ENCODE measurements at places on chromosomes 12 and 14.

- DNase-seq, result no peak
Observed at GRCh38 chr14:64720131-64720576, 15.9 kb downstream of the PLEKHG3 start.

DNA sequence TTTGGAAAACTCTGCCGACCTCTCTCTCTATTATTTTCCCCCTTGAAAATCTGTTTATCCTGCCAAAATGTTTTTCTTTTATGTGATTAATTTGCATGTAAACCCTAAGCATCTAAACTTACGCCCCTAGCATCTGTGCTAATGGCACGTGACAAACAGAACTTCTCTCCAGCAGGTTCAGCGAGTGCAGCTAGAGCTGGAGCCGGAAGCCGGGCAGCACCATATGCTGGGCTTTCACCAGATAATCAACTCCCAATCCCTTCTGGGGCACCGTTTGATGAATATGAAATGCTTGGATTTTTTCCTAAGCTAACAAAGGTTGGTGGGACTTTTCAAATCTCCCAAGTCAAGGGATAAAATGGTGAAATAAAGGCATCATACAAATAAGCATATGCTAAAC is 667.5 kb upstream of the TMEM132C start:
- DNase-seq, result no peak

GRCh38 chr12:25959071-25959961 is 834 bp downstream of the RASSF8 start:
- DNase-seq, result no peak

DNA sequence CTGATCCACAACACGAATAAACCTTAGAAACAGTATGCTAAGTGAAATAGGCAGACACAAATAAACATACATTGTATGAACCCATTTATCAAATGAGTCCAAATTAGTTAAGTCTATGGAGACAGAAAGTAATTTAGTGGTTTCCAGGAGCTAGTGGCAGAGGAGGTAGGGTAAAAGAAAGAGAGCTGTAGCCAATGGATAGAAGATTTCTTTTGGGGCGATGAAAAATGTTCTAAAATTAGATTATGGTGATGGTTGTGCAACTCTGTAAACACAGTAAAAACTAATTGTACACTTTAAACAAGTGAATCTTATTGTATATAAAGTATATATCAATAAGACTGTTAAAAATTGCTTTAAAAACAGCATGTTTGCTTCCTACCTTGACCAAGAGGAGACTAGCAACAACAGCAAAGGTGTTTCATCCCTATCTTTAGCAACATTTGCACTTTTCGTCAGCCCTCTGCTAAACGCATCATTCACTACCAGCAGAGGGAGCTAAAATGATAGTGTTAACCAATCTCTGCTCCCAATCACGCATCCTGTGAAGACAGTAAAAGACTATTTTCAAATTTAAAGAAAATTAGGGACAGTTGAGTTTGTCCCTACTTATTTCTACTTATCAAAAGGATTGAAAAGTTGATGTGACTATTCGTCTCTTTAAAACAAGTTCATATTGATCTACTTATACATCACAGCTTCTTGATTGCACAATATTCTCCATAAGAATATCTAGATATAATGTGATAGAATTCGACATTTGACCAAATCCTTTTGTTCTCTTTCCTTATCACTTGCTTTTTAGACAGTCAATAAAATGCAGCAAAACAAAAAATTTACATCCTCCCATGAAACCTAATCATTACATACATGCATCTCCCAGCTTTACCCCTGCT is 24.0 kb upstream of the LGR5 start:
- peak; percentile 44 for DNase-seq

GRCh38 chr12:12990700-12991468 is 9.2 kb downstream of the HEBP1 start:
- DNase-seq, result no peak

DNA sequence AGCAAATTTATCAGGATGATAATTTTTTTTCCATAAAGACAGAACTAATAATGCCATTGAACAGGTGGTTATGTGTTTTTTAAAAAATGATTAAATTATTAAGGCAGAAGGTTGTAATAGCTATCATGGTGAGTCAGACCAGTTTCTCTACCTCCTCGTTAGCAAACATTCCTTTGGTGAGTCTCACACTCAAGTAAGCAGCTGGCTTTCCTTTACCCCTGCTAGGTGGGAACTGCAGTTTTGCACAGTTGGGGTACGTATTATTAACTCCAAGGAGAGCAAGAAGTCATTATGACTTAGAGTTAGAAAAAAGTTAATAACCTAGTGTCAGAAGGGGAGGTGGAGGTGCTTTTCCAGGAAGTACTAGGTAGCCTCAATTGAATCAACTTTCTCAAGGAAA is 165.3 kb downstream of the SNAPC1 start:
- no peak for DNase-seq

DNA sequence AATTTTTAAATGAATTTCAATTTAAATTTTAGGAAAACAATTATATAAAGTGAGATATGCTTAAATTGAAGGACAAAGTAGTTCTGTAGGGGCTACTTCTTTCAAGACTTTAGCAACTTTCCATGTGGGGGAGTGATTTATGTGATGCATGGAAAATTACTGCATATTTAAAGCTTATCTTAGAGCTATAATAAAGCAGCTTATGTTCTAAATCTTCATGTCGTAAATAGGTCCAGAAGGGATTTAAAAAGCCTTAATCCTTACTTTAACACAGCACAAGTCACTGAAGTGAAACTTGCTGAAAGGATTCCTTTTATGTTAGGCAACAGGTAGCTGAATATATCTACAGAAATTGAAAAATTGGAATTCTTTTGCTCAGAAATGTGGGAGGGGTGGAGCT is 340.4 kb downstream of the NAV3 start:
- DNase-seq, result no peak

GRCh38 chr12:93107514-93108312 is 178.6 kb upstream of the EEA1 start:
- no peak for DNase-seq

DNA sequence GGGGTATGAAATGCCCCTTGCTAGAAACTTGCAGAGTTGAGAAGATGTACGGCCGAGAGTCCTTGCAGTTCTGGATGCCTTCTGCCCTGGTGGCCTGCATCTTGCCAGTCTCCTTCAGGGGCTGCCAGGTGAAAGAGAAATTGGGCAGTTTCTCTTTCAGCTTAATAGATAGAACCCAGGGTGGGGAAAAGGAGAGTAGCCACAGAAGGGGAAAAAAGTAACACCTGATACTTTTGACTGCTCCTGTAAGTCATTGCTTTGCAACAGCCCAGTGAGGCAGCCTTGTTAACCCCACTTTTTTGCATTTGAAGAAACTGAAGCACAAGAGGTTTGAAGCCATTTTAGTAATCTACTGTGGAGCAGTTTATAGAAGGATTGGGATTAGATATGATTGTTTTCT is 27.6 kb downstream of the TDP1 start:
- DNase-seq, result no peak

- no peak for DNase-seq
Observed at GRCh38 chr14:69666112-69666511, 54.7 kb downstream of the SUSD6 start.

GRCh38 chr12:122420471-122421162 is 1.9 kb downstream of the CLIP1 start:
- DNase-seq, result no peak

GRCh38 chr12:6688543-6688998 is 604 bp downstream of the ZNF384 start:
- DNase-seq, result no peak

- DNase-seq, result peak; percentile 36
Observed at GRCh38 chr14:101960225-101960624, 4.1 kb upstream of the DYNC1H1 start.

DNA sequence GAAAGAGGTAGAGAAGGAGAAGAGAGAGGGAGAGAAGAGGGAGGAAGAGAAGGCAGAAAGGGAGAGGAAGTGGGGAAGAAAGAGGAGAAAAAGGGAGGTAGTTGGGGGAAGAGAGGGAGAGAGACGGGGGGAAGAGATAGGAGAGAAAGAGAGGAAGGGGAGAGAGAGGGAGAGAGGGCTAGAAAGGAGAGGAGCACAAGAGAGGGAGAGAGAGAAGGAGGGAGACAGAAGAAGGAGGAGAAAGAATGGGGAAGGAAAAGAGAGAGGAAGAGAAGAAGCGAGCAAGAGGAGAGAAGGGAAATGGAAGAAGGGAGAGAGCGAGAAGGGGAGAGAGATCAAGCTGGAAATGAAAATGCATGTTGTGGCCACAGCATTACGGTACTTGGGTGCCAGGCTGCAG is 1368.4 kb upstream of the TMEM132C start:
- no peak for DNase-seq

- no peak for DNase-seq
Observed at GRCh38 chr14:61329478-61330051, 8.2 kb downstream of the PRKCH start.

- peak; percentile 98 for DNase-seq
Observed at GRCh38 chr12:117042171-117042842, 56.9 kb downstream of the TESC start.

- no peak for DNase-seq
Observed at GRCh38 chr12:43973993-43974392, 138.1 kb downstream of the TMEM117 start.

DNA sequence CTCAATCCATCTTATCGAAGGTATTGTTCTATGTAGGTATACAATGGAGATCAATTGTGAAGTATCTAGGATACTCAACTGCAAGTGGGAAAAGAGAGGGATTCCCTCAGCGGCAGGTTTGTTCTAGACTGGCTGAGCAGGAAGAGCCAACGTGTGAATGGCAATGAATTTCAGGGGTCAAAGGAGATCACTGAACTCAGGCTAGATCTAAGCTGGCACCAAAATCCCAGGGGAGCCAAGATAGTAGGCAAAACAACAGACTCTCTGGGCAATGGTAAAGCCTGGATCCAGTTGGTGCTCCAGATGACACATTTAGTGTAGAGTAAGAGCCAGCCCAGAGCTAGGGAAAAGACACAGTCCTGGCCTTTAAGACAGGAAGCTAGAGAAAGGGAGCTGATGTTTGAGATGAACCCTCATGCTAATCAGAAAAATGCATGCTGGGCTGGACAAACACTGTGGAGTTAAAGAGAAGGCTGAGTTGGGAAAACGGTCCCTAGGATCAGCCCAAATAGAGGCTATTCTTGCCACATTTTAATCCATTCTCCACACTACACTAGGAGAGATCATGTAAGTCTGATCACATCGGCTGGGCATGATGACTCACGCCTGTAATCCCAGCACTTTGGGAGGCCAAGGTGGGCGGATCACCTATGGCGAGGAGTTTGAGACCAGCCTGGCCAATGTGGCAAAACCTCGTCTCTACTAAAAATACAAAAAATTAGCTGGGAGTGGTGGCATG is 45.6 kb downstream of the EFCAB11 start:
- DNase-seq, result no peak

DNA sequence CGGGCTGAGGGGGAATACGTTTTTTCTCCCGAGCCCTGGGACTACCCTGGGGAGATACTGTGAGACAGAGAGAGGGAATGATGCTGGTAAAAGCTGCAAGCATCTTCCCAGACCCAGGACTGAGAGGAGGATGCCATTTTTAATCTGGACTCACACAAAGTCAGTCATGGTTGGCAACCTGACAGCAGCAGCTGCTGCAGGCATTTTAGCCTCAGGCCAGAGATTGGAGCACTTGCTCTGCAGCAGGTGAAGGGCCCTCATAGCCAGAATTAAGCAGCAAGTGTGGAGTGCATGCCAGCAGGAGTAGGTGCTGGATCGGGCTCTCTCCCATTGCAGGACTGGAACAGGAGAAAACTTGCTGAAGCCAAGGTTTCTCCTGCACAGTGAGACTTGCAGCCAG is 361.1 kb upstream of the CLEC14A start:
- no peak for DNase-seq

GRCh38 chr12:128790653-128791373 is 32.9 kb downstream of the SLC15A4 start:
- DNase-seq, result no peak

- no peak for DNase-seq
Observed at GRCh38 chr12:80702889-80703805, 4.3 kb upstream of the MYF6 start.

GRCh38 chr14:24013654-24014514 is 25.2 kb downstream of the DHRS4L2 start:
- DNase-seq, result peak; percentile 69

DNA sequence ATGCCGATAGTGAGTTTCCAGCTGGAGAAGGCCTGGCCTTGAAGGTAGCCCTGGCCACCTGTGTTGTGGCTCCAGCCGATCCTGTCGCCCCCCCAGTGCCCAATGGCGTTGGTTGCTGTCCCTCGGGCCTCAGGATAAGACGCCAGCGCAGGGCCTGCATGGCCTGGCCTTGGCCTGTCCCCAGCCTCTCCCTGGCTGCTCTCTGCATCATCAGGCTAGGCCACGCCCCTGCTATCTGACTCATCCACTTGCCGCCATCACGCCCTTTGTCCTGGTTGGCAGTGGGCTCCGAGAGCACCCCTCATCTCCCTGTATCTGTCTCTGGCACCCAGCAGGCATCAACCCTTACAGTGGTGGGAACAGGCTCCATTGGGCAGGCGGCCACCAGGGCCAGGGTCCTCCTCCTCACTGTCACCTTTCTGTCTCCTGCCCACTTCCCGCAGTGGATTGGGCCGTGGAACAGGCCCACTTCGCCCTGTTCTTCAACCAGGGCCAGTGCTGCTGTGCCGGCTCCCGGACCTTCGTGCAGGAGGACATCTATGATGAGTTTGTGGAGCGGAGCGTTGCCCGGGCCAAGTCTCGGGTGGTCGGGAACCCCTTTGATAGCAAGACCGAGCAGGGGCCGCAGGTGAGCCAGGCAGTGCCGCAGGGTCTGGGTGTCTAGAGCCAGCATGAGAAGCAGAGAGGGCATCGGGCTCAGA is 25.6 kb downstream of the ALDH2 start:
- DNase-seq, result peak; percentile 82

DNA sequence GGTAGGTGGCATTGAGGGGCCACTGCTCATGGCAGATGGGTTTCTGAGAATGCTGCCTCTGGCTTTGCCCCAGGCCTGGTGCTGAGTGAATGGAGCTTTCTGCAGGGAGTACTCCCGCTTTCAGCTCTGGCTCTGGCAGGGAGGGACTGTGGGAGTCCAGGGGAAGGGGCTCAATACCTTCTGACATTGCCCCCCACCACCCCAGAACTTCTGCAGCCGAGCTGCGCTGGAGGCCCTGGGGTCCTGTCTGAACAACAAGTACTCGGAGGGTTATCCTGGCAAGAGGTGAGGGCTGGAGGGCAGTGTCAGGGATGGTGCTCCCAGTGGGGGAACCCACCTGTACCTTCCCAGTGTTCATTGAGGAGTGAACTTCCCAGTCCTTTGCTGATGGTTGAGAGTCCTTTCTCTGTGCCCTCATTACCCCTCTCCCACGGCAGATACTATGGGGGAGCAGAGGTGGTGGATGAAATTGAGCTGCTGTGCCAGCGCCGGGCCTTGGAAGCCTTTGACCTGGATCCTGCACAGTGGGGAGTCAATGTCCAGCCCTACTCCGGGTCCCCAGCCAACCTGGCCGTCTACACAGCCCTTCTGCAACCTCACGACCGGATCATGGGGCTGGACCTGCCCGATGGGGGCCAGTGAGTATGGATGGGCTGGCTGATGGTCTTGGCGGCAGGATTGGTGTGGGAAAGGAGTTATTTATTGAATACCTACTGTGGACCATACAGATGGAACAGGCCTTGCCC is 1.9 kb downstream of the SHMT2 start:
- DNase-seq, result no peak

Data from K562 (cell line).